ENCODE measurements at places on chromosomes 13 and 19. TPM values are rescaled to one million over a fixed set of nuclear protein-coding genes. Genes with fewer than 3 reads are reported as not detected.

The COL4A2 gene
- 111 TPM for total RNA-seq

The CALR3 gene
- not detected for total RNA-seq

The ZNF730 gene
- total RNA-seq: 1.6 TPM

The PLPP2 gene
- total RNA-seq: 83.4 TPM

The UCHL3 gene
- 42.9 TPM for total RNA-seq

The AMH gene
- 5.1 TPM for total RNA-seq

The ACER1 gene
- total RNA-seq: not detected

The SIGLEC12 gene
- total RNA-seq: 0.35 TPM

- no peaks in the 10 kb centered on the region for H3K36me3 ChIP-seq
- H3K27ac ChIP-seq: no peak overlapping the region
- no peaks in the 10 kb centered on the region for H3K4me1 ChIP-seq
- no peaks in the 10 kb centered on the region for H3K27me3 ChIP-seq
- DNase-seq: no peak
These were observed 125.1 kb downstream of the AKAP11 start for GRCh38 chr13:42396901-42397655.

- peak overlapping the region; percentile 55 for H3K27ac ChIP-seq
- no peaks in the 10 kb centered on the region for H3K36me3 ChIP-seq
- peak; percentile 58 for DNase-seq
- peaks cover 16% of the 10 kb centered on the region for H3K4me1 ChIP-seq
These were observed 28.9 kb downstream of the AP2S1 start for GRCh38 chr19:46821512-46822409.

DNA sequence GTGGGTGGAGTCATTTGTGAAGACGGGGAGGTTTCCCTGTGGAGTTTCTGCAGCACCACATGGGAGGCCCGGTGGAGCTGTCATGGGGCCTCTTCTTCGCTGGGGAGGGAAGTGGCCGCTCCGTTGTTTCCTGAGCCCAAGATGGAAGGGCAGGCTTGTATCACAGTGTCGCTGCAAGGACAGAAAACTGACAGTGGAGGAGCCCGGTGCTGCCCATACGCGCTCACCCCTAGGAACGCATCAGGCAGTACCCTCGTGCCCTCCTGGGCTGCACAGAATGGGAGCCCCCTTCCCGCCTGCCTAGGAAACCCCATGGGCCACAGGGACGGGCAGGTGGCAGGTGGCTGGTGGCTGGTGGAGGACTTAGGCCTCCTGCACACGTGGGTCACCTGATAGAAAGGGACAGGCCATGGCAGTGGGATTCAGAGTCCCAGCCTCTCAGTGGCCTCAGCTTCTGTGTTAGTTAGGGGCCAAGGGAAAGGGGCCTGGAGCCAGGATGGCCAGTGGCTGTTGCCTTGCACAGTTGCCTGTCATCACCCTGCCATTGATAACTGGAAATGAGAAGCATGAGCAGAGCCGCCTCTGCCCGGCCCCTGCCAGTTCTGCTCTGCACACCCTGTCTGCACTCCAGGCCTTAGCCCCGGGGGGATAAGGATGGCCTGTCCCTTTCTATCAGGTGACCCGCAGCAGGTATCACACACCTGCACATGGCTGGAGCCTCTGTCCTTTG, 7.6 kb downstream of the COL4A2 start:
- no peak overlapping the region for H3K27ac ChIP-seq
- no peaks in the 10 kb centered on the region for H3K4me1 ChIP-seq
- no peaks in the 10 kb centered on the region for H3K27me3 ChIP-seq
- no peak for DNase-seq
- no peak overlapping the region for H3K4me3 ChIP-seq
- H3K36me3 ChIP-seq: no peaks in the 10 kb centered on the region

- no peak for DNase-seq
- peak overlapping the region; percentile 93 for H3K27ac ChIP-seq
- H3K4me1 ChIP-seq: peaks cover 4% of the 10 kb centered on the region
- H3K27me3 ChIP-seq: no peaks in the 10 kb centered on the region
- H3K4me3 ChIP-seq: peak overlapping the region; percentile 92
These were observed 1.9 kb upstream of the MYCBP2 start for GRCh38 chr13:77328819-77329132.

DNA sequence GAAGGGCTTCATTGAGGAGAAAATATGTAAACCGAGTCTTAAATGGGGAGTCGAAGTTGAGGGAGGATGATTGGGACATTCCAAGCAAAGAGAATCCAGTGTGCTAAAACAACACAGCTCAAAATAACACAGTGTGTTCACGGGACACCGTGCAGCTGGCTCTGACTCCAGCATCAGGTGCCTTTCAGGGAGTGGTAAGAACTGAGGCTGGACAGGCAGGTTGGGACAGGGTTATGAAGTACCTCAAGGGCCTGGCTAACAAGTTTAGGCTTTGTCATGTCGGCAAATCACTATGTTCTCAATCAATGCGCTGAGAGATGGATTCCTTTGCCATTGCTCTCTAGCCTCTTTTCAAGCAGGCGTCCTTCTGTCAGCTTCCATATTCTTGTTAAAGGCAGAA, 27.5 kb upstream of the WDFY2 start:
- no peaks in the 10 kb centered on the region for H3K27me3 ChIP-seq
- no peak for DNase-seq
- H3K36me3 ChIP-seq: no peaks in the 10 kb centered on the region
- no peak overlapping the region for H3K27ac ChIP-seq
- no peaks in the 10 kb centered on the region for H3K4me1 ChIP-seq

DNA sequence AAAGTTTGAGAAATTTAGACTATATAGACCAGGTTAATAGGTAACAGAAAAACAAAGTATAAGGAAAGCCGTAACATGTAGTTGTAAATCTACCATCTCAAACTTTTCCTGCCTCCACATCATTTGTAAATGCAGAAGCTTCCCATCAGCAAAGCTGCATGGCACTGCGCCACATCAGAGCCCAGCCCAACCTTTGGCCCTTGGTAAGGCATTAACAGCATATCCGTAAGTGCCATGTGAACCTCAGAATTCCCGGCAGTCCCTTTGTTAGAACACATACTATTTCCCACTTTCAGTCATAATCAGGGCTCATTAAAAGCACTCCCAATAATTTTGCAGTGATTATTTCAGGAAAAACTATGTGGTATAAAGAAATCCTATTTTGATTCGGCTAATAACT, 51.6 kb downstream of the MPHOSPH8 start:
- DNase-seq: peak; percentile 84
- H3K36me3 ChIP-seq: no peaks in the 10 kb centered on the region
- no peak overlapping the region for H3K4me3 ChIP-seq
- H3K27me3 ChIP-seq: no peaks in the 10 kb centered on the region
- H3K27ac ChIP-seq: peak overlapping the region; percentile 48
- no peaks in the 10 kb centered on the region for H3K4me1 ChIP-seq

DNA sequence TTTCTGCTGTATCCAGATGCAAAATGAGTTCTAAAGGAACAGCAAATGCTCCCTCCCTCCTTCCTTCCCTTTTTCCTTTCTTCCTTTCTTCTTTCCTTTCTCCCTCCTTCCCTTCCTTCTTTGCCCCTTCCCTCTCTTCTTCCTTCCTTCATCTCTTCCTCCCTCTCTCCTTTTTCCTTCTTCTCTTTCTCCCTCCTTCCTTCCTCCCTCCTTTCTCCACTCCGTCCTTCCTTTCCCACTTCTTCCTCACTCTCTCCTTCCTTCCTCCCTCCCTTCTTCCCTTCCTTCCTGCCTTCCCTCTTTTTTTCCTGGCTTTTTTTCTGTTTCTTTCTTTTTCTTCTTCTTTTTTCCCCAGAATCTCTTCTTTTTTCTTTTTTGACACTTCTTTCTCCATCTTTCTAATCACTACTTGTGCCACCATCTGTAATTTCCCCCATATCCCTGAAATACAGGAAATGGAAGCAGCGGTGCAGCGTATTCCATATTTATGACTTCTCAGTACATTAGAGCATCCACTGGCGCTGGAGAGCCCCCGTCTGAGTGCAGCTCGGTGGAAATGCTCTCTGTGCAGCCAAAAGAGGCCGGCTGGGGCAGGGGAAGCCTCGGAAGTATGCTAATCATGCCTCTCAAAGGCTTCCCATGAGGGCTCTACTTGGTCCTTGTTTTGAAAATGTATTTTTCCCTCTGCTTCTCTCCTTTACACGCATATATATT, 275.6 kb downstream of the TSHZ3 start:
- no peak overlapping the region for H3K4me3 ChIP-seq
- H3K4me1 ChIP-seq: no peaks in the 10 kb centered on the region
- H3K36me3 ChIP-seq: no peaks in the 10 kb centered on the region
- no peak for DNase-seq

- H3K4me3 ChIP-seq: no peak overlapping the region
- no peaks in the 10 kb centered on the region for H3K27me3 ChIP-seq
- H3K27ac ChIP-seq: no peak overlapping the region
- no peaks in the 10 kb centered on the region for H3K4me1 ChIP-seq
- no peak for DNase-seq
These were observed 24.2 kb downstream of the C19orf12 start for GRCh38 chr19:29690842-29691241.

DNA sequence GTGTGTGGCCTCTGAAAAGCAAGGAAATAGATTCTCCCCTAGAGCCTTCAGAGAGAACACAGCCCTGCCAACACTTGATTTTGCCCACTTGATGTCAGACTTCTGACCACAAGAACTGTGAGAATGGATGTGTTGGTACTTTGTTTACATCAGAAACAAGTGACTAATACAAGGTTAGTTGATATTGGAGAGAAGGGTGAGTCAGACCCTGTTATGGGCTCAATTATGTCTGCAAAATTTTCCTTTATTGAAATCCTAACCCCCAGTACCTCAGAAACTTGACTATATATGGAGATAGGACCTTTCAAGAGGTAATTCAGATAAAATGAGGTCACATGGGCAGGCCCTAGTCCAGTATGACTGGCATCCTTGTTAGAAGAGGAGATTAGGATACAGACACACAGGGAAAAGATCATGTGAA, 226.7 kb downstream of the RFC3 start:
- DNase-seq: no peak
- H3K27ac ChIP-seq: no peak overlapping the region
- no peaks in the 10 kb centered on the region for H3K36me3 ChIP-seq
- no peaks in the 10 kb centered on the region for H3K4me1 ChIP-seq

GRCh38 chr13:21066946-21067345, 5.6 kb upstream of the LATS2 start:
- H3K27me3 ChIP-seq: no peaks in the 10 kb centered on the region
- H3K4me1 ChIP-seq: no peaks in the 10 kb centered on the region
- no peaks in the 10 kb centered on the region for H3K36me3 ChIP-seq

- no peaks in the 10 kb centered on the region for H3K4me1 ChIP-seq
- DNase-seq: no peak
- H3K4me3 ChIP-seq: no peak overlapping the region
- H3K27me3 ChIP-seq: no peaks in the 10 kb centered on the region
- no peak overlapping the region for H3K27ac ChIP-seq
These were observed 324.6 kb downstream of the KLF12 start for GRCh38 chr13:73809561-73809960.

GRCh38 chr13:26549713-26550112, 7.8 kb upstream of the WASF3 start:
- H3K27ac ChIP-seq: no peak overlapping the region
- H3K4me3 ChIP-seq: no peak overlapping the region
- no peaks in the 10 kb centered on the region for H3K36me3 ChIP-seq

DNA sequence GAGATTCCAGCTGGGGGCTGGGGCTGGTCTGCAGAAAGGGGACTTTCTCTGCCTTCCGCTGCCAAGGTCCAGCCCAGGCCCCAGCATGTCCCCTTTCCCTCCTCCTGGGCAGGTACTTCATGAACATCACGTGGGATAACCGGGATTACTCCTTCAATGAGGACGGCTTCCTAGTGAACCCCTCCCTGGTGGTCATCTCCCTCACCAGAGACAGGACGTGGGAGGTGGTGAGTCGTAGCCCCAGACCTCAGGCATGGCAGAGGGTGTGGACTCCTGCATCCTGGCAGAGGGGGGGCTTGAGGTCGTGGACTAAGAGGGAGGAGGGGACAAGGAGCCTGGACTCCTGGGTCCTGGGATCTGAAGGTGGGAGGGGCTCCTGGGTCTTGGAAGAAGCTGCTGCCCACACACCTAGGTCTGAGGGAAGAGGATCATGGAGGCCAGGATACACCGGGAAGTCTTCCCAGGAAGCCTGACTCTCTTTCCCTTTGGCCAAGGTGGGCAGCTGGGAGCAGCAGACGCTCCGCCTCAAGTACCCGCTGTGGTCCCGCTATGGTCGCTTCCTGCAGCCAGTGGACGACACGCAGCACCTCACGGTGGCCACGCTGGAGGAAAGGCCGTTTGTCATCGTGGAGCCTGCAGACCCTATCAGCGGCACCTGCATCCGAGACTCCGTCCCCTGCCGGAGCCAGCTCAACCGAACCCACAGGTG, 20.6 kb downstream of the GRIN2D start:
- H3K4me1 ChIP-seq: no peaks in the 10 kb centered on the region
- no peak overlapping the region for H3K4me3 ChIP-seq
- H3K27ac ChIP-seq: no peak overlapping the region
- peaks cover 6% of the 10 kb centered on the region for H3K27me3 ChIP-seq
- H3K36me3 ChIP-seq: no peaks in the 10 kb centered on the region
- no peak for DNase-seq

DNA sequence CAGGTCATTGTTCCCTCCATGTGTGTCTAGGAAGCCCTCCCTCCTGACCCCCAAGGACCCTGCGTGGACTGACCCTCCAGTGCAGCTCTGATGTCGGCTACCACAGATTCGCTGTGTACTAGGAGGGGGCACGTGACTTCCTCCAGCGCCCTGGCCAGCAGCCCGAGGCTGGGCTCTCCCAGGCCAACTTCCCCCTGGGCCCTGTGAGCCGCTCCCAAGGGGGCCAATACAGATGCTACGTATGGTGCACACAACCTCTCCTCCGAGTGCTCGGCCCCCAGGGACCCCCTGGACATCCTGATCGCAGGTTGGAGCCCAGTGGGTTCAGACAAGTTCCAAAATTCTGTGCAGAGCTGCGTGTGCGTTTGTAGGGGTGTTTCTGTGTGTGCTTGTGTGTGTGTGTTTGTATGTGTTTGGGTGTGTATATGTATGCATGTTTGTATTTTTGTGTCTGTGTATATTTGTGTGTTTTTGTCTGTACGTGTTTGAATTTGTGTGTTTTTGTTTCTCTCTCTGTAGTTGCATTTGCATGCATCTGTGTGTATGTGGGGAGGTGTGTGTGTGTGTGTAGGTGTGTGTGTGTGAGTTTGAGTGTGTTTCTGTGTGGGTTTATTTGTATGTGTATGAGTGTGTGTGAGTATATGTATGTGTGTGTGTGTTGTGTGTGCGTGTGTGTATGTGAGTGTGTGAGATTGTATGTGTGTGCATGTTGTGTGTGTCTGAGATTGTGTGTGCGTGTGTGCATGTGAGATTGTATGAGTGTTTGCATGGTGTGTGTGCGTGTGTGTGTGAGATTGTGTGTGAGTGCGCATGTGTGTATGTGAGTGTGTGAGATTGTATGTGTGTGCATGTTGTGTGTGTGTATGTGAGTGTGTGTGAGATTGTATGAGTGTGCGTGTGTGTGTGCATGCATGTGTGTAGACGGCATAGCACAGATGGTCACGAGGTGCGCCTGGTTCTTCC, 21.4 kb upstream of the LILRA2 start:
- H3K36me3 ChIP-seq: no peaks in the 10 kb centered on the region
- no peaks in the 10 kb centered on the region for H3K4me1 ChIP-seq
- no peak overlapping the region for H3K27ac ChIP-seq
- H3K27me3 ChIP-seq: no peaks in the 10 kb centered on the region

Measured in colonic mucosa (tissue), 4 donors.